ENCODE measurements at places on chromosomes 16 and 17. TPM values are rescaled to one million over a fixed set of nuclear protein-coding genes. Genes with fewer than 3 reads are reported as not detected.

The SDR42E2 gene
- not detected for total RNA-seq

The ST6GALNAC2 gene
- total RNA-seq = not detected

The FN3K gene
- total RNA-seq = 2.1 TPM

The HIGD1B gene
- not detected for total RNA-seq

The PRR35 gene
- total RNA-seq = not detected

- no peak overlapping the region for H3K27ac ChIP-seq
- no peaks in the 10 kb centered on the region for H3K36me3 ChIP-seq
- H3K27me3 ChIP-seq = no peaks in the 10 kb centered on the region
Measured at GRCh38 chr17:78238823-78239488, 7.5 kb downstream of the TMEM235 start.

- H3K27ac ChIP-seq = no peak overlapping the region
- H3K36me3 ChIP-seq = no peaks in the 10 kb centered on the region
- no peak for DNase-seq
- no peaks in the 10 kb centered on the region for H3K27me3 ChIP-seq
Measured at GRCh38 chr17:66552371-66552770, 250.0 kb downstream of the PRKCA start.

DNA sequence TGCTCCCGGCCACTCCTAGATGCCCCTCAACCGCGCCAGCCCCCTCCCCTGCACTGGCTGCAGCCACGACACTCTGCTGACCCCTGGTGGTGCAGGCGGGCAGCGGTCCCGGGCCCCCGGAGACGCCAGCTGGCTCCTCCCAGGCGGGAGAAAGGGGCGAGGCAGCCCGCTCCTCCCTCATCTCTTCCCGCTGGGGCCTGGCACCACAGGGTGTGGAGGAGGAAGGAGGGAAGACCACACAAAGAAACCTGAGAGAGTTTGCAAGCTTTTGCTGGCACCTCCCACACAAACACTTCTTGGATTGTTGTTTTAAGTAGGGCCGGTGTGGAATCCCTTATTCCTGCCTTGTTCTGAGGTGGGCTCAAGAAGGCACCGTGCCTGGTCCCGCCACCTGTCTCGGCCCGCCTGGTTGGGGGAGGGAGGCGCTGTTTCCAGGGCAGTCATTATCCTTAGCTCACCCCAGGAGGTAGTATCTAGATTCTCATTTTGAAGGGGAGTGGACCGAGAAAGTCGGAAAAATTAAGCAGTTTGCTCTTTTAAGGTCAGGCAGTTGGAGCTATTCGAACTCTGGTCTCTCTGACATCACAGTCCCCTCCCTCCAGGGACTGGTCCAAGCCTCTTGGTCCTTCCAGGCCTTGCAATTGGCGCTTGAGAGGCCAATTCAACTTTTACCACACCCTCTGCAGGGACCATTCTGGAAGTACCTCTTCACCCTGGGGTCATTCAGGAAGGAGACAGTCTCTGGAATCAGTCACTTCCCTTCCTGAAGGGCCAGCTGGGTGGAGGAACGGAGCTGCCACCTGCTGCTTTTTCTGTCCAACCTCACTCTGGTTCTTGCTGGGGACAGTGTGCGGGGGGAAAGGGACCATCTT, 959 bp upstream of the ANKRD13B start:
- DNase-seq = peak; percentile 96
- H3K27ac ChIP-seq = peak overlapping the region; percentile 57
- H3K4me3 ChIP-seq = peak overlapping the region; percentile 70
- H3K27me3 ChIP-seq = no peaks in the 10 kb centered on the region
- no peaks in the 10 kb centered on the region for H3K36me3 ChIP-seq
- peaks cover 17% of the 10 kb centered on the region for H3K4me1 ChIP-seq

DNA sequence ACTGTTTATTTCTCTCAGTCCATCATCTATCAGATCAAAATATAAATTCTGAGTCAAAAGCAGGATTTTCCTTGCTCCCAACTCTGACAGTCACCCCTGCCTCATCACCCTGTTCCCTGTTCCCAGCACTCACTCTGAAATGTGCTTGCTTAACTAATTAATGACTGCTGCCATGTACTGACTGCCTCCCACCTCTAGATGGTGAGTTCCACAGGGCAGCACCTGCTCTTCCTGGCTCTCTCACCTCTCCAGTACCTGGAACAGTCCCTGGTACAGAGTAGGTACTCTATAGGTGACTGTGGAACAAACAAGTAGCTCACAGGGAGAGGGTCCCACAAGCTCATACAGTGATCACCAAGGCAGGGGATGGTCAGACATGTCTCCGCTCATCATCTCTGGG, 114.3 kb upstream of the C16orf82 start:
- H3K4me1 ChIP-seq = no peaks in the 10 kb centered on the region
- H3K27me3 ChIP-seq = no peaks in the 10 kb centered on the region
- H3K27ac ChIP-seq = no peak overlapping the region
- H3K4me3 ChIP-seq = no peak overlapping the region

DNA sequence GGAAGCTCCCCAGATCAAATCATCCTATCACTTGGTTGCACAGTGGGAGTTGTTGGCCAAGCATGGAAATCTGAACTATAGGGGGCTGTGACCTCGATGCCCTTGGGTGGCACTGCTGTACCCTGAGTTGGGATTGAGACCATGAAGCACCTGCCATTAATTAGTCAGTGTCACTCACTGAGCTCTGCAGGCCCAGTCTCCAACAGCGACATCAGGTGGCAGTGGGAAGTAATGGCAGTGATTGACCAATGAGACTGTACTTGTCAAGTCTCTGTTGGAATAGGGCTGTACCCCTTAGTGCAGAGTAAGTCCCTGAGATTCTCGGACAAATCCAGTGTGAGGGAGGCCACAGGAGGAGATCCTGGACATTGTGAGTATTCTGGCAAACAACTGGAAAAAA, 118.0 kb upstream of the RPL38 start:
- no peak overlapping the region for H3K4me3 ChIP-seq
- no peaks in the 10 kb centered on the region for H3K4me1 ChIP-seq
- peak; percentile 28 for DNase-seq

DNA sequence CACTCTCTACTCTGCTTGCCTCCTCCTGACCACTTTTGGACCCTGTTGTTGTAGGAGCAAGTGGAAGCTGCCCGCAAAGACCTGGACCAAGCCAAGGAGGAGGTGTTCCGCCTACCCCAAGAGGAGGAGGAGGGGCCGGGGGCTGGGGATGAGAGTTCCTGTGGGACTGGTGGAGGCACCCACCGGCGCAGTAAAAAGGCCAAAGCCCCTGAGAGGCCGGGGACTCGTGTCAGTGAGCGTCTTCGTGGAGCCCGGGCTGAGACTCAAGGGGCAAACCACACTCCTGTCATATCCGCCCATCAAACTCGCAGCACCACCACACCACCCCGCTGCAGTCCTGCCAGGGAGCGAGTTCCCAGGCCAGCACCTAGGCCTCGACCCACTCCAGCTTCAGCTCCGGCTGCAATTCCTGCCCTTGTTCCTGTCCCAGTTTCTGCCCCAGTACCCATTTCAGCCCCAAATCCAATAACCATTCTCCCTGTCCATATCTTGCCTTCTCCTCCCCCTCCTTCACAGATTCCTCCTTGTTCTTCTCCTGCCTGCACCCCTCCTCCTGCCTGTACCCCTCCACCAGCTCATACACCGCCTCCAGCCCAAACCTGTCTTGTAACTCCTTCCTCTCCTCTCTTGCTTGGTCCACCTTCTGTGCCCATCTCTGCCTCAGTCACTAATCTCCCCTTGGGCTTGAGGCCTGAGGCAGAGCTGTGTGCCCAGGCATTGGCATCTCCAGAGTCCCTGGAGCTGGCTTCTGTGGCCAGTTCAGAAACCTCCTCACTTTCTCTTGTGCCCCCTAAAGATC, 11.0 kb upstream of the PHKG2 start:
- H3K27ac ChIP-seq = no peak overlapping the region
- H3K4me3 ChIP-seq = no peak overlapping the region
- H3K27me3 ChIP-seq = no peaks in the 10 kb centered on the region
- H3K4me1 ChIP-seq = peaks cover 8% of the 10 kb centered on the region
- no peak for DNase-seq

DNA sequence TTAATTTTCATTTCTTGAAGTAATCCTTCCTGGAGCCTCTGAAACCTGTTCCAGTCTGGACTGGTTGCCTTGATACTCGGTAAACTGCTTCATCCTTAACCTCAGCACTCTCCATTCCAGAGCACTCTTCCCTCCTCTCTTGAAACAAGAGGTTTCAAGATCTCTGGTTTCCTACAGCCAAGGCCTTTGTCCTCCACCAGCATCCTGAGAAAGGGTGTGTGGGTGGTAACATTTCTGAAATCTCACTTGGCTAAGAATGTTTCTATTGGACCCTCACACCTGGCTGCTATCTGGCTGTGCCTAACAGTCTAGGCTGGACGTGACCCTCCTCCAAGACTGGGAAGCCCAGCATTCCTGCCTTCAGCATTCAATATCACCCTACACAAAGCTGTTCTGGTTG, 99.7 kb downstream of the CYTH1 start:
- peaks cover 10% of the 10 kb centered on the region for H3K36me3 ChIP-seq
- H3K4me3 ChIP-seq = no peak overlapping the region
- H3K4me1 ChIP-seq = peaks cover 23% of the 10 kb centered on the region

- DNase-seq = no peak
- no peak overlapping the region for H3K27ac ChIP-seq
- peak overlapping the region; percentile 11 for H3K4me3 ChIP-seq
- H3K27me3 ChIP-seq = no peaks in the 10 kb centered on the region
- no peaks in the 10 kb centered on the region for H3K4me1 ChIP-seq
Measured at GRCh38 chr16:87276091-87276701, 41.0 kb downstream of the C16orf95 start.

All from SJCRH30 (cell line).